HT1080 (cell line): ENCODE measurements at places on chromosomes 6 and 20. TPM values are rescaled to one million over a fixed set of nuclear protein-coding genes. Genes with fewer than 3 reads are reported as not detected.

Gene ECT2L
- not detected in 2 replicates for total RNA-seq

Gene GPX5
- not detected in 2 replicates for total RNA-seq

DNA sequence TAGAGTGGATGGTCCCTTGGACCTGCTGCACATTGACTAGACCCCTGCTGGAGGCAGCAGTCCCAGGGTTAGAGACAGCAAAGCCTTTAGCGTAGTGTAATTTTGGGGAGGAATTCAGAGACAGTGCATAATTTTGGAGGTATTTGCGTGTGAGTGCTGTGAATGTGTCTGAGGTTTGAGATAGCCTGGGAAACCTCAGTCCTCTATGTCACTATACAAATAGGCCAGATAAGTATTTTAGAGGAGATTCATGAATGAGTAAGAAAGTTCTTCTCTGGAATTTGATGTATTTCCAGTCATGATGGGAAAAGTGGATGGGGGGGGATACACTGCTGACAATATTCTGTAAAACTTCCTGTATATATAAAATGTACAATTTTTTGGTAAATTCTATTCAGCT, 25.8 kb upstream of the MTRF1L start:
- DNase-seq = no peak

GRCh38 chr6:128882991-128883611, at the start of gene LAMA2:
Gene LAMA2 (plus strand): TSS chr6:128883138. CDS start chr6:128883246, 108 bp downstream.
- DNase-seq = no peak
